ENCODE measurements at places on chromosomes 5 and 9. TPM values are rescaled to one million over a fixed set of nuclear protein-coding genes. Genes with fewer than 3 reads are reported as not detected.

SPARC gene
- total RNA-seq = 157 TPM

PCDHB8 gene
- total RNA-seq = 8.1 TPM

SLC31A1 gene
- total RNA-seq = 14.5 TPM

SMIM3 gene
- 2.8 TPM for total RNA-seq

ADAMTS12 gene
- 5.8 TPM for total RNA-seq

COL27A1 gene
- total RNA-seq = 1.6 TPM

PCSK5 gene
- total RNA-seq = 18.5 TPM

PCDHB9 gene
- 9.2 TPM for total RNA-seq

FOXD4L6 gene
- 0.46 TPM for total RNA-seq

F2RL2 gene
- total RNA-seq = 1.2 TPM

TAF11L5 gene
- total RNA-seq = not detected

CNTFR gene
- total RNA-seq = 17.5 TPM

ZFP2 gene
- 7.6 TPM for total RNA-seq

TMOD1 gene
- 5.5 TPM for total RNA-seq

Measured in diencephalon (tissue), 1 donor.